ENCODE measurements at places on chromosomes 7 and 10.

GRCh38 chr7:64744680-64745079 lies 49.5 kb upstream of the ZNF138 start:
- DNase-seq, result no peak

- DNase-seq, result no peak
These were observed 21.3 kb downstream of the TSPAN15 start for GRCh38 chr10:69472544-69472943.

- peak; percentile 58 for DNase-seq
These were observed 99.4 kb downstream of the CCDC3 start for GRCh38 chr10:12902135-12902572.

DNA sequence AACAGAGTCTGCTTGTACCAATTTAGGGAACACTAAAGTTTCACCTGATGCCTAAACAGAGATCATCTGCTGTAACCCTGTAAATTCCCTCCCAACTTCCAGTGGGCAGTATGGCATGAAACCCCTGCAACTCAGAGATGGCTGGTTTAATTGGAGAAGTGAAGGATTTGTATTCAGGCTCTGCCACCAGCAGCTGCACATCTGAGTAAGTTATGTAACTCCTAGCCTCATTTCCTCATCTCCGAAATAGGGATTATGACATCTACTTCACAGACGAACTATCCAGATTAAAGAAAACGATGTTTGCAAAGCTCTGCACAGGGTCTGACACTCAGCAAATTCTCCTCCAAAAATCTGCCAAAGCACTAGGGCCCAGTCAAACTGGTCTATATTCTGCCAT lies 493.0 kb downstream of the KCNMA1 start:
- no peak for DNase-seq

GRCh38 chr7:7867846-7868571 lies 100.6 kb upstream of the GLCCI1 start:
- no peak for DNase-seq

- DNase-seq, result no peak
These were observed 34.0 kb upstream of the JCAD start for GRCh38 chr10:30093303-30093950.

- no peak for DNase-seq
These were observed 19.7 kb upstream of the GOT1 start for GRCh38 chr10:99450156-99450555.

GRCh38 chr10:101476383-101476782 lies 111.7 kb downstream of the POLL start:
- DNase-seq, result no peak

GRCh38 chr10:5748394-5748803 lies 63.8 kb downstream of the TASOR2 start:
- no peak for DNase-seq
